CD4-positive, alpha-beta T cell treated with Interleukin-12 subunit alpha and Interleukin-12 subunit beta, for 1 hour (primary cell): ENCODE measurements at places on chromosomes 6 and 20.
A peak's percentile ranks its signal among the peaks of the same experiment; 100 is the strongest.

- no peak for DNase-seq
These were observed 18.9 kb upstream of the ENPP5 start for GRCh38 chr6:46189726-46190125.

DNA sequence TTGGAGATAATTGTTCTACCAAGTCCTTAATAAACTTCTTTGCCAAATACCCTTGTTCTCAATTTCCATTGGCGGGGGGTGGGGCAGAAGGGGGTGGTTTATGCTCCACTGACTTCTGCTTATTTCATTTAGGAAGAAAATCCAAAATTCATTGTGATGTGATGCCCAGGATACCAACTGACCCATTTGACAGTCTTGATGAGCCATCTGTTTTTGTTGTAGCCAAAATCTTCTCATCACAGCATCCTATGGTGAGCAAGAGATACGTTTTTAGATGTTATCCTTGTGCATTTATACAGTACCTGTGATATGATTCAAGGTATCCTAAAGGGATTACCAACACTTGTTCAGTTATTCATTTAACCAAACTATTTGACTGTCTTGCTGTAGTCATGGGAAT, 108.5 kb upstream of the BMP5 start:
- no peak for DNase-seq

DNA sequence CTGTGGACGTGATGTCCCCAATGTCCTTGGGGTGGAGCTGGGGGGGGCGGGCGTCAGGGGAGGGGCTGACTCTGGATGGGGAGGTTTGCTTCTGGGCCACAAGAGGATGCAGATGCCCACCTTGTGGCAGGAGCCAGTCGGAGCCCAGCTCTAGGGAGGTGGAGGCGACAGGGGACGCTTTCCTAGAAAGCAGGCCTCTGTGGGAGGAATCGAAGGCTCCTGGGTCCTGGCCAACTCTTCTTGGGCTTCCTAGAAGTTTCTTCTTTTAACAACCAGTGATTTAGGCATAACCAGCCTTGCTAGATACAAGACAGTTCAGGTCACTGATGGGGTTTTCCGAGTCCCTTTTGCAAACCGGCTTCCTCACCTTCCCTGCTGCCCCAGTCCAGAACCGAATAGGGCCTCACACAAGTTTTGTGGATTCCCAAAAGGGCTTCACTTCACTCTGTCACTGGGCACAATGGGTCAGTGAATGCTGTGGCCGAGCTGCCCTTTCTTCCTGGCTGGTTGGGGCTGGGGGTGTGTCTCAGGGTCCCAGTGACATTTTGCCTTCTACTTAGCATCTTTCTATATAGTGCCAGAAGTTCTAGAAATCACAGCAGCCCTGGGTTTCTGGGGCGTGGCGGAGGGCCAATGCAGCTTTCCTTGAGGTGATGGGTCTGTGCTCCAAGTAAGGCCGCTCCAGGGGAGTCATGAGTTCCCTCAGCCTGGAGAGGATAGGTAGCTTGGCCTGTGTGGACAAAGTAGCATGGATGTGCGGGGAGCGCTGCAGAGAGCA, 78.4 kb upstream of the FOXP4 start:
- no peak for DNase-seq

DNA sequence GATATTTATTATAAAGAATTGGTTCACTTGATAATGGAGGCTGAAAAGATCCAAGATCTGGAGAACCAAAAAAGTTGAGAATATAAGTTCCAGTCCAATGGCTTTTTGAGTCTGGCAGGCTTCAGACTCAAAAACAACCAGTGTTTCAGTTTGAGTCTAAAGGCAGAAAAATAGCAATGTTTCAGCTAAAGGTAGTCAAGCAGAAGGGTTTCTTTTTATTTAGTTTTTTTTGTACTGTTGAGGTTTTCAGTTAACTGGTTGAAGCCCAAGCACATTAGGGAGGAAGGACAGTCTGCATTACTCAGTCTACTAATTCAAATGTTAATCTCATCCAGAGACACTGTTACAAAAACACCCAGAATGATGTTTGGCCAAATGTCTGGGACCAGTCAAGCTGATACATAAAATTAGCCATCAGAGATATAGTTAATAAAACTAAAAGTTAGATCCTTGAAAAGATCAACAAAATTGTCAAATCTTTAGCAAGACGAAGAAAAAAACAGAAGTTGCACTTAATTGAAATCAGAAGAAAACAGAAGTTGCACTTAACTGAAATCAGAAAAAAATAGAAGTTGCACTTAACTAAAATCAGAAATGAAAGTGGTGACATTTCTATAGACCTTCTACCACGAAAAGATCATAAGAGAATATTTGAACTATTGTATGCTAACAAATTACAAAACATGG, 980.3 kb upstream of the FLRT3 start:
- no peak for DNase-seq

- no peak for DNase-seq
These were observed 914.1 kb upstream of the GJE1 start for GRCh38 chr6:141218583-141218982.

DNA sequence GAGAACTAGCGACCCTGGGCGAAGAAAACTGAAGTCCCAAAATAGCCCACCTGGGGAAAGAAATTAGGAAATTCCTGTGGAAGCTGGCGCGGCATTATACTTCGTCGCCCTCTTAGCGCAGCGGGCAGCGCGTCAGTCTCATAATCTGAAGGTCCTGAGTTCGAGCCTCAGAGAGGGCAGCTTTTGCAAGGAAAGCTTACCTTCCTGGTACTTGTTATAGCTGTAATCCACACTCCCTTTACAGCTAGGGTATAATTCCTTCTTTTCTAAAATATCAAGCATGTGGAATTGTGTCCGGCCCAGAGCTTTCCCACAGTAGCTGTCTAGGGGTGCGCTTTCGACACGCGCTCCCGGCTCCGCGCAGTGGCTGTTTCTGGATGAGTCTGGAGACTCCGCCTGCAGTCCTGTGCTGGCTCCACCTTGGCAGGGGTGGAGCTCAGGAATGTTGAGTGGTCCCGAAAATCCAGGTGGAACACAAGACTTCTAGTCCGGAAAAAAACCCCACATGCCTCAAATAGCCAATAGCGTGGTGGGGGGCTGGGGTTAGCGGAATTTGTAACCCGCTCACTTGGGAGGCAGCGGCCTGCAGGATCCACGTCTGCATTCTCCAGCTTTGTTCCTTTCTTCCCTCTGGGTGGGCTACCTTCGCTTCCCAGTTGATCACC, 83.7 kb upstream of the ZNF322 start:
- no peak for DNase-seq

GRCh38 chr6:2875359-2876191, 27.5 kb downstream of the SERPINB9 start:
- DNase-seq, result peak; percentile 57

DNA sequence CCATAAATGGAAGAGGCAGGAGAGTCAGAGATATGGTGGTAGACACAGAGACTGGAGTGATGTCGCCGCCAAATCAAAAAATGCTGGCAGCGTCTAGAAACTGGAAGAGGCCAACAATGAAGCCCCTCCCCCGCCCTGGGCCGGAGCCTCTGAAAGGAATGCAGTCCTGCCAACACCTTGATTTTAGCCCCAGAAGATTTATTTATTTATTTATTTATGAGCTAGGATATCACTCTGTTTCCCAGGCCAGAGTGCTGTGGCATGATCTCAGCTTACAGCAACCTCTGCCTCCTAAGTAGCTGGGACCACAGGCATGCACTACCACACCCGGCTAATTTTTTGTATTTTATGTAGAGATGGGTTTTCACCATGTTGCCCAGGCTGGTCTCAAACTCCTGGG, 82.6 kb upstream of the CCDC167 start:
- no peak for DNase-seq

DNA sequence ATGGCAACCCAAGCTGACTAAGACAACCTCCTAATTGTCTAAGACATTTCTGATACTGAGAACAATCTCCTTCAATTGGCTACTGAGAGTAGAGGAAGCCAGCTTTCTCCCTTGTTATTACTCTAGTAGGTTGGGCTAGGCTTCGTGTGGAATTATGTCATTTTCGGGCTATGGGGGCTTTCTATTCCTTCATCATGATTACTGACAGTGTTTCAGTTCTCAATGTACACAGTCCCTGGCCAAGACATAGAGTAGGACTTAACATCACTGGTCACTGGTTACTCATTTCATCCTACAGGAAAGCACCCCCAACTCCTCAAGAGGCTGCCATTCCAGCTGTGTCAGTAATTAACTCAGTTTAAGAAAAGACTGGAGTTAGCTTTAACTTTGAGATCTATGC, 100.0 kb downstream of the KIF6 start:
- no peak for DNase-seq

GRCh38 chr6:151014404-151015100, 149.1 kb downstream of the MTHFD1L start:
- peak; percentile 68 for DNase-seq

GRCh38 chr6:97460394-97461080, 177.5 kb upstream of the MMS22L start:
- no peak for DNase-seq

- peak; percentile 65 for DNase-seq
These were observed 42.6 kb upstream of the SCML4 start for GRCh38 chr6:107866606-107867301.

GRCh38 chr20:41218466-41218865, 81.1 kb downstream of the PLCG1 start:
- no peak for DNase-seq

DNA sequence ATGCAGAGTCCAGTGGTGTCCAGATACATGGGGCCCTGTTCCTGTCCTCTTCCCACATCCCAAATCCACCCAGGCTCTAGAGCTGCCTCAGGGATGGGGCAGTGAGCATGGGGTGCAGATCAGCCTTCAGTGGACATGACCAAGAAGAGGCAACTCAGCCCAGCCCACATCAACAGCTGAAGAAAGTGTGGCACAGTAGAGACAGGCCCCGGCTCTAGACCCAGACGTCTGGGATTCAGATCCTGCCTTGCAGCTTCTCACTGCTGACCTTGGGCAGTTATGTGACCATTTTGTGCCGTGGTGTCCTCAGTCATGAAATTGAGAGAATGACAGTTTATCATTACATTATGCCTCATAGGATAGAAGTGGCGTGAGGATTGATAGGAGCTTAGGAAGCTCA, 54.6 kb upstream of the CST7 start:
- DNase-seq, result no peak

GRCh38 chr6:38955861-38956260, 92.7 kb upstream of the GLP1R start:
- DNase-seq, result no peak

- DNase-seq, result no peak
These were observed 83.4 kb downstream of the RSPH3 start for GRCh38 chr6:158916617-158917016.

- peak; percentile 86 for DNase-seq
These were observed 40.5 kb downstream of the PIM1 start for GRCh38 chr6:37210313-37210968.

DNA sequence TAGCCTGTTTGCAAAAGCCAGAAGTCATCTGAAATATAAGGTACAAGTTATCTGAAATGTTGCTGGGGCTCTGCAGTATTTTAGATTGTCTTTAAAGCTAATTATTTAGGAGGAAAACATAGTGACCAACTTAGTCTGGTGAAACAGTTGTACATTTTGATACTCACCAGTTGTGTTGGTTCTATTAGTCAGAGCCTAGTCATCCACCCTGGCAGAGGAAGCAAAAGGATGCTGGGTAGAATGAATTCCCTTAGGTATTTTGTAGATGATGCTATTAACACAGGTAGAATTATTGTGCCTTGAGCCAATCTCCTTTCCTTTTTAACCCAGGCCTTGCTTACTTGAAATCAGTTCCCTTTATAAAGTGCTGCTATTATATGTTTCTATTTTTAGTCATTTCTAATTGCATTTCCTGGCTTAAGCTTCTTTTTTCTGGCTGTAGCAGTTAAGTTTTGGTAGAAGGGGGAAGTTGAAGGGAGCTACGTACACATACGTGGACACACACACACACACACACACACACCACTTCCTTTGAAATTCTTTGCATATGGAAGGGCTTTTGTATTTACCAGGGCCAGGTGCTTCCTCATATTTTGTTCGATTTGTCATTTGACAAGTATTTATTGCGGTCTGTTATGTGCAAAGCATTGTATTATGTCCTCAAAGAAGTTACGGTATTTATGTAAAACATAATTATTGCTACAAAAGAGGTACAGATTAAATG, 82.4 kb downstream of the RTN4IP1 start:
- DNase-seq, result no peak

- DNase-seq, result no peak
These were observed 294.8 kb downstream of the CDC5L start for GRCh38 chr6:44682280-44682679.

DNA sequence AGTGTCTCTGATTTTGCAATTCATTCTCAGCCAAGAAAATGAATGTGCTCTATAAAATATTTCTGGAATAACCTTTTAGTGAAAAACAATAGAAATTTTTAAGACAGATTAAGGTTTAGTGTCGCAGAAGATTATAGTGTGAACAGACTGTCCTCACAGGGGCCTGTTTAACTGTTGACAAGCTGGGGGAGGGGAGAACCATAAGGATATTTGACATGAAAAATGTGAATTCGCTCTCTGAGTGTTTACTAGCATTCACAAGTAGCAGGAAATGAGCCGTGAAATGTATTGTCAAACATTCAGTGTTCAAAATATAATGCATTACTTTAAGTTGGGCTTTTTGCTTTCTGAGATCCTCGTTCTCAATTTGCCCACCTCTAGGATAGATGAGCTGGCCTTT, 134.8 kb upstream of the TSHZ2 start:
- DNase-seq, result no peak

DNA sequence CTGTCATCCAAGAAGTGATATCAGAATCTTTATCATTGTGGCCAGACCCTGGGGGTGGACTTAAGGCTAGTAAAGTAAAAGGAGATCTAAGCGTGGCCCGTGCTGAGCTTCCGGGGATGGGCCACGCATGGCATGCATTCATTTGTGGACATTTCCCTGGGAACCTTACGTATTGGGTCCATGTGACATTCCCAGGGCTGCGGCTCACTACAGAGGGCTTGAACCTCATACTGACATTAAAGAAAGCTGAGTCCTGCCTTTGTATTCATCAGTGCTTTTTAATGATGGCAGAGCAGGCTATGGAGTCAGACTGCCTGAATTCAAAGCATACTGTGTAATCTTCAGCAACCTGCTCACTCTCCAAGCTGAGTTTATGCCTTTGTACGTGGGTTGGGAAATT, 152.2 kb upstream of the AFDN start:
- no peak for DNase-seq

DNA sequence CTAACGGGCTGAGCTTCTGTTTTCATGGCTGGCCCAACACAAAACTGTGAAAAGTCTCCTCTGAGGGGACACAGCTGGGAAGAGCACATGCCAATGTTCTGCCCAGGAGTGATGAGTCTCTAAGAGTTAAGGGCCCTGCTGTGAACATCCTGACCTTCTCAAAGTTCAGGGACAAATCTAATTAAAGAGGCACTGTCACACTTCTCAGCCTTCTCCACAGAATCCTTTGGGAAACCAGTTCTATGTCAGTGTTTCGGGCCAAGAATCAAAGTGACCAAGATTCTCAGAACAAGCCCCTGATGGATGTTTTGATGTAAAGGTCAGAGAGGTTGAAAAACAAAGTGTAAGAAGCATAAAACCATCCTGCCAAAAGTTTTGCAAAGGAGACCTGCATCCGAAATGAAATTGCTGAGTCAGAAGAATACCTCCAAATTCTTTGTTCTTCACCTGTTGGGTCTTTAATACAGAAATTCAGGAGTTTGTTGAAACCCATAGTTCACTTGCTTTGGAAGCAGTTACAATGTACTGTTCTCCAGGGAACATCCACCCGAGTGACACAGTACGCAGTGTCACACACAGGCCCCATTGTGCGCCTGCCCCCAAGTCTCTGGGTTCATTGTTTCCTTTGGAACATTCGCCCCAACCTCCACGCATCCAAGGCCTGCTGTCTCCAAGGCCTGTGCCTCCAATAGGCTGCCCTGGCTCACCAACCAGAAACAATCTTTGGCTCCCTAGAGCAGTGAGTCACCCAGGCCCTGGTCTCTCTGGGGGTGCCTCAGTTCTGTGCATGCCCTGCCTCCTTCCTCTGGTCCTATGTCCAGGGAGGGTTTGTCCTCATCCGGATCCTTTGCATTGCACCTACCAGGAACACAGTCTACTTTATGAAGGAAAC, 65.5 kb upstream of the QKI start:
- no peak for DNase-seq
